Kidney epithelial cell (primary cell): ENCODE measurements at places on chromosomes 7 and 10.
A peak's percentile ranks its signal among the peaks of the same experiment; 100 is the strongest.

- no peak for DNase-seq
These were observed 235.8 kb upstream of the IGFBP3 start for GRCh38 chr7:46156853-46157252.

DNA sequence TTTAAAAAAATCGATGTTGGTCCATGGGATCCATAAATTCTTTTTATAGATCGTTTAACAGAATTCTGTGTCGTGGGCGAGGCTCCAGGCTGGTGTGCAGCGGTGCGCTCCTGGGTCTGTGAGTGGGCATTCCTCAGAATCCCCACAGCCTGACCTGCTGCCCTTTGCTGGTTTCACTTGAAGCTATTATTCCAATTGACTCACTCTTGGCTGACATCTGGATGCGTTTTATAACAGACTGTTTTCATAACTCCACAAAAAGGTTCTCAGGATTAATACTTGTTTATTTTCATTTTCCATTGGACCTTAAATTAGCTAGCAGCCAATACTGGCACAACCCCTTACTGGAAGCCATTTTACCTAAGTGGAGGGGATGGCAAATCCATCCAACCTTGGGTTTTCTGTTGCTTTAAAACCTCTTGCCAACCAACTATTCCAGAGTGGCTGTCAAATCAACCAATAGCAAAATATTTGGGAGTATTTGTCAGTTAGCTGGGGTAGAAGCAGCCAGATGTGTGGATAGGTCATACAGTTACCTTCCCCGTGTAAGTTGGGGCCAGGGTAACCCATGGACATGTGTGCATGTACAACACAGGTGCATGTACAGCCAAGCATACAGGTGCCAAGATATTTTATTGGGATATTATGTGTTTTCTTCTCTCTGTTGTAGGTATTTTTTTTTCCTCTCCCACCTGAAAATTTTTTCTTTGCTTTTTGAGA, 160.7 kb upstream of the ZNF32 start:
- peak; percentile 57 for DNase-seq

DNA sequence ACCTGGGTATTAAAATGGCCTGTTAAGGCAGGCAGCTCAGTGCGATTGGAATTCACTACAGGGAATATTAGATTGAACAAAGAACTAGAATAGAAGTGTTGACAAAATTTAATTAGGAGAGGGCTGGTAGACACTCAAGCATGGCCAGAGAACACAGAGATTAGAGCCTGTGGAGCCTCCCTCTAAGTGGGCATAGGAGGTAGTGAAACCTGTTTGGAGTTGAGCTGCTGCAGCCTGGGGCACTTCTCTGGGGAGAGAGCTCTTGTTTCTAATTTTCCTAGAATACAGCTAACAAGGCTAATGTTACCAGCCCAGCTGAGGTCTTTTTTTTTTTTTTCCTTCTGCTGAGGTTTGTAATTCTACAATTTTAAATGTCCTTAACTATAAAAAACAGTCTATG, 46.4 kb downstream of the TMEM168 start:
- DNase-seq = no peak

- no peak for DNase-seq
These were observed 177.6 kb downstream of the PARD3 start for GRCh38 chr10:34637418-34637911.

DNA sequence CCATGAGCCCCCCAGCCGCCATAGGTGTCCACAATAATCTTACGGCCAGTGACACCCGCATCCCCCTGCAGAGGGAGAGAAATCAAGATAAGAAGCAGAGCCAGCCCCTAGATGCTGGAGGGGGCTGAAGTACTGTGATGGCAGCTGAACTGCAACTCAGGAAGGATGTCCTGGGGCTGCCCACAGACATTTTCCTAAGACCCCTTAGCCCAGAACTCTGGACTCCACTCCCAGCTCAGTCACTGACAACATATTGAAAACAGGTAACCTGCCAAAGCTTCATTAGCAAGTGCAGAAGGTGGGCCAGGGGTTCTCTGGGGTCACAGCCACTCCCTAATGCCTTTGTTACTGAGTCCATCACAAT, 14.3 kb downstream of the MAT1A start:
- no peak for DNase-seq

- DNase-seq = no peak
These were observed at the start of gene NFE2L3 for GRCh38 chr7:26151953-26152781. NFE2L3 (plus strand) TSS chr7:26152198; CDS start chr7:26152499, 301 bp downstream.

GRCh38 chr10:102334101-102334500, 61.4 kb upstream of the NFKB2 start:
- no peak for DNase-seq

- no peak for DNase-seq
These were observed 56.6 kb upstream of the LAMB1 start for GRCh38 chr7:108059526-108059925.

DNA sequence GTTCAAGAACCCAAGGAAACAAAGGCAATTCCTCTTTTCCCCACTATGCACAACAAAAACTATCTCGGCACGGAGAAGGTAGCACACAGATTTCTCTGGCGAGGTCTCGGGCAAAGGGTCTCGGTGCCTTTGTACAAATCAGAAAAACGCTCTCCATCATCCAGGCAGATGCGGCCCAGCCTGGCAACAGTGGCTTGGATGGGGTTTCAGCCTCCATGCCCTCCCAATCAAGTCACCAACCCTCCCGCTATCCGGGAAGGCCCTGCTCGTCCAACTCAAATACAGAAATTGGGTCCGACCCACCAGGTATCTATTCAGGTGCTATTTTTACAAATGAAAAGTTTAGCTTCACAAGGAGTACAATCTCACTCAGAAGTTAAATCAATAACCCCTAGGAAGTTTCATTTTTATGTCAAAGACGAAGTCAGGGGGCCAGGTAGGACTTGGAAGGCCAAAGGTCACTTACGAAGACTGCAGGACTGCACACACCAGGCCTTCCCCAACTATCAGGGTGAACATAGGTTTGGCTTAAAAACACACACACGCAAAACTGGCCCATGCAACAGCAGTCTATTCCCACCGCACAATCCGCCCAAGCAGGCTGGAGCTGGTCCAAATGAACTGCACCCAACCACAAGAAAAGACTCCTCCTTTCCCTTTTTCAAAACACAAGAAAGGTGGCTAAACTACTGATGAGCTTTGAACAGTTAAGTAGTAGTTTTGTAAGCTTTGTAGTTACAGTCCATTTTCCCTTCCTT, 43.0 kb downstream of the GNA12 start:
- no peak for DNase-seq

DNA sequence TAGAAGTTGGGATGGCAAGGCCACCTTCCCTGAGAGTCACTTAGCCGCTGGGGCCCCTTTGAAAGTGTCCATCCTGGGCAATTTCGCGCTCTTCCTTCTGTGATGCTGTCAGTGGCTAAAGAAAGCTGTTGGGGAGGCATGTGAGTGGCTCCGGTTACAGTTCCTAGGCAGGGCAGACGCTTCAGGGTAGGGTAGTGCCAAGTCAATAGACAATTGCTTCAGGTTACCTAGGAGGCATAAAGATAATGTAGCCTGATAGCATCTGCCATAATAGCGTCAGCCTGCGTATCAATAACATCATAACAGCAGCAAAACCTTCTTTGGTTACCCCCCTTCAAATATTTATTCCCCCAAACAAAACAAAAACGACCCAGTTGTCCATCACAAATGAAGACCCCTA, at the start of gene FAM107B:
Gene FAM107B, minus strand, starts transcription at position 101 of the 400 bp plus-strand sequence. CDS start 234 bp downstream, outside the sequence.
- DNase-seq = no peak
